ENCODE measurements at places on chromosomes 5 and 9.

DNA sequence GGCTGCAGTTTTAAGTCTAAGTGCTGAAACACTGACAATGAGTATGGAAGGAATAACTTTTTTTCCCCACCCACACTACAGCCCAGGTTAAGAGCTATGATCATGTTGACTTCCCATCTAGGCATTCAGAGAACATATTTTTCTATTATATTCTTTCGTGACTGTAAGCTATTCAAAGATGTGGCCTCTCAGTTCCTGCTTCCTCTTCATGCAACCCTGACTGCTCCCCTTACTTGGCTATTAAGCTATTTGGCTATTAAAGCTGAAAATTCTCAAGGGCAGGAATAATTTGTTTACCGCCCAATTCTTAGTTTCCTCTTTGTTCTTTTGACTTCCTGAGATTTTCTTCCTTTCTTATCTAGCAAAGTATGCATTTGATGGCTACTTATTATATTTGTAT is 18.6 kb upstream of the ALDH1A1 start:
- DNase-seq: no peak

GRCh38 chr9:122087406-122088200 is 5.5 kb downstream of the TTLL11 start:
- DNase-seq: no peak

DNA sequence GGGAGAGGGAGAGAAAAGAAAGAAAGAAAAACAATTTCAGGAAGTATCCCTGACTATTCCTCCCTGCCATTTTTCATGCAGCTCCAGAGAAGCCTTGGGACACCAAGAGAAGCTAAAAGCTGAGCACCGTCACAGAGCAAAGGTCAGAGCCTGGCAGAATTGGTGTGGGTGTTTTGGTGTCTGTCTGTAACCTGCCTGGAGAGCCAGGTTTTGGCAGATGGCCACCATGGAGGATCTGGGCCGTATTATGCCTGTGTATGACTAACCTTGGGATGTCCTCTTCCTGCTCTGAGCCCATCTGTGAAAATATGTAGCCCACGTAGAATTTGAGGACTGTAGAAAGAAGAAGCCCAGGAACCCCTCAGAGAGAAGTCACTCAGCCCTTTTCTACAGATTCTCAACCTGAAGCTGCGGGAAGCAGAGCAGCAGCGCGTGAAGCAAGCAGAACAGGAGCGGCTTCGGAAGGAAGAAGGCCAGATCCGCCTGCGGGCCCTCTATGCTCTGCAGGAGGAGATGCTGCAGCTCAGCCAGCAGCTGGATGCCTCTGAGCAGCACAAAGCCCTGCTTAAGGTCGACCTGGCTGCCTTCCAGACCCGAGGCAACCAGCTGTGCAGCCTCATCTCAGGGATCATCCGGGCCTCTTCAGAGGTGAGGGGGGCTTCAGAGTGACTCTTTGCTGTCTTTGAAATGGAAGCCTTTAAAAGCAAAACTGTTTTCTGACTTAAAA is 18.8 kb downstream of the GLE1 start:
- no peak for DNase-seq

DNA sequence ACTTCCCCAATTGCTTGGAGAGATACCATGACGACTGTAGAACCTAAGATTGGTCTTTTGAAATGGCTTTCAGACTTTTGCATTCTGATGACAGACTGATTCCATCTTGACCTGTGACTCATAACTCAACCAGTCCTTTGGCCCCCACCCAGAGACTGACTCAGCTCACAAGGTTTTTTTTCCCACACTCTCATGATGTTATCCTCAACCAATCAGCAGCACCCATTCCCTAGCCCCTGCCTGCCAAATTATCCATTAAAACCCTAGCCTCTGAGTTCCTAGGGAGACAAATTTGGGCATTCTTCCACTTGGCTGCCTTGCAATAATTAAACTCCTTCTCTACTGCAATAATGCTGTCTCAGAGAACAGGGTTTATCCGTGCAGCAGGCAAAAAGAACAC is 1263.3 kb upstream of the CDH9 start:
- no peak for DNase-seq

DNA sequence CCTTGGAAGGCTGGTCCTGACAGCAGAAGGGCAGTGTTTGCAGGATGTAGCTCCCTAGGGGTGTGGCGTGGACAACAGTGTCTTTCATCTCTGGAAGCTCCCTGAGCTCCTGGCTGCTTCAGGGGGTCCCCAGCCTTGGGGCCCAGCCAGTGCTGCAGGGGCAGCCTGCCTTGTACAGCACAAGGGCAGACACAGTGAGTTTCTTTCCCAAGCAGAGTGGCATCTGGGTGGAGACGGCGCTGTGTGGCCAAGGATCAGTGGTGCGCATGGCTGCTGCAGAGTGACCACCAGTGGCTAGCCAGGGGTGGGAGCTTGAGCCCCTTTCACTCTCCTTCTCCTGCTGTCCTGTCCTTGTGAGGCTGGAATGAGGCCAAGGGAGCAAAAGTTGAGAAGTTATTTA is 7.6 kb upstream of the IRX4 start:
- DNase-seq: no peak

DNA sequence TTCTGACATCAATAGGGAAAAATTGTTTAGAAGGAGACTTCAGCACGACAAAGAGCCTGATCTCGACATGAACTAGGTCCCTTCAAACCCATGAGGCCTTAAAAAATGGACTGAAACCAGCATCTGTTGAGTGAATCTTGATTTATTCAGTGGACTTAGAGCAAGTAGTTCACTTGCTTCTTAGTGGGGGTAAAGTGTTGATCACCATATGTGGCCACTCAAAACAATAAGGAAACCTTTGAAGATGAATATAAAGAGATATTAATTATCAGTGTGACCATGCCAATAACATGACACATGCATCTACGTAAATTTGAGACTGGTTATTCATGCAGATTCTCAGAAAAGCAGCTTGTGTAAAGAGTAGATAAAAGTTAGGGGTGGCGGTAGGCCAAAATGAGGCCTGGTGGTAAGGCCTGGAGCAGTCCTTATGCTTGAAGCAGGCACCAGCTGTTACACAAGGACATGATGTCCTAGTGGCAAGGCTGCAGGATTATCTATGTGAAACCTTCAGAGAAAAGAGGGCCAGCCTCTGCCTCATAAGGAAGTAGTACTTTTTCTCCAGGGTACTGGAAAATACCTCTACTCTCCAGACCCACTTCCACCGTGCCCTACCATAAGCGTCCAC is 61.3 kb downstream of the S1PR3 start:
- no peak for DNase-seq

GRCh38 chr5:44797841-44798240 is 10.9 kb upstream of the MRPS30 start:
- DNase-seq: no peak

DNA sequence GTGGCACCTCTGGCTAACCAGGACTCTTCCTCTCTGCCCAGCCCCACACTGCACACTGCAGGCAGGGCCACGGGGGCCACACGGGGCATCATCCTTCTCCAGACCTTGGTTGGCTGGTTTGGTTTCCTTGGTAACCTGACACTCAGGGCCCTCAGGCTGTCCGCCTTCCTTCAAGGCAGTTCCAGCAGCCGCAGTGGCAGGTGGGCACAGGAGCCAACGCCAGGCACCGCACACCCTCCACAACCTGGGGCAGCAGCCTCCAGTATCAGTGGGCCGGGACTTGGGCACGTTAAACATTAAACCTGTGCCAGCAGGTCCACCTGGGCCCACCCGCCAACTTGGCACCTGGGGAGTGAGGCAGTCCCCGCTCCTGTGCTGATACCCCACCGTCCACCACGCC is 1.9 kb downstream of the NPDC1 start:
- no peak for DNase-seq

- no peak for DNase-seq
These were observed 28.4 kb downstream of the LMX1B start for GRCh38 chr9:126642010-126642744.

Data from T-helper 2 cell (primary cell).